ENCODE measurements at places on chromosomes 4 and X.

- DNase-seq = no peak
Observed at GRCh38 chr4:20042769-20043168, 208.9 kb upstream of the SLIT2 start.

GRCh38 chrX:18714910-18715309 is 7.5 kb downstream of the PPEF1 start:
- no peak for DNase-seq

GRCh38 chr4:120688791-120689190 is 233.7 kb downstream of the PRDM5 start:
- no peak for DNase-seq

GRCh38 chr4:1115528-1116293 is 2.3 kb upstream of the RNF212 start:
- no peak for DNase-seq

Data from NCI-H748 treated with DMSO at 0.1 percent for 48 hours (cell line).